ENCODE measurements at places on chromosomes 5 and 9. TPM values are rescaled to one million over a fixed set of nuclear protein-coding genes. Genes with fewer than 3 reads are reported as not detected.
A peak's percentile ranks its signal among the peaks of the same experiment; 100 is the strongest.

The ARHGEF28 gene
- total RNA-seq, result 11.3 TPM

DNA sequence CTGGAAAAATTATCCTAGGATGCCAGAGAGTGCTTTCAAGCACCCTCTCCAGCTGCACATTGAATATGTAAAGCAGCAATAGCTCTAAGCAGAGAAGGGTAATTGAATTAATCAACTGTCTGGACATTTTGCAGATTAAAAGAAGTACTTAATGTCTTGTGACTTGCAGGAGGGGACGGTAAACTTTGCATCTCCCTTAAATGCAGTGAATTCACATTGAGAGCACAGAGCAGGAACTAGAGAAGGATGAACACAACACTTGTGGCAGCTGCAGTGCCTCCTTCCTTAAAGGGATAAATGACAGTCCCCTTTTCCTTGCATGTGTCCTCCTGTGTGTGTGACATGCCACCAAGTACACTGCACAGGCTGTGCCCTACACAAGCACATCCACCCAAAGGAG is 7.4 kb upstream of the CDK5RAP2 start:
- no peak for DNase-seq

- DNase-seq, result no peak
These were observed 21.4 kb downstream of the ZNF608 start for GRCh38 chr5:124725040-124725434.

DNA sequence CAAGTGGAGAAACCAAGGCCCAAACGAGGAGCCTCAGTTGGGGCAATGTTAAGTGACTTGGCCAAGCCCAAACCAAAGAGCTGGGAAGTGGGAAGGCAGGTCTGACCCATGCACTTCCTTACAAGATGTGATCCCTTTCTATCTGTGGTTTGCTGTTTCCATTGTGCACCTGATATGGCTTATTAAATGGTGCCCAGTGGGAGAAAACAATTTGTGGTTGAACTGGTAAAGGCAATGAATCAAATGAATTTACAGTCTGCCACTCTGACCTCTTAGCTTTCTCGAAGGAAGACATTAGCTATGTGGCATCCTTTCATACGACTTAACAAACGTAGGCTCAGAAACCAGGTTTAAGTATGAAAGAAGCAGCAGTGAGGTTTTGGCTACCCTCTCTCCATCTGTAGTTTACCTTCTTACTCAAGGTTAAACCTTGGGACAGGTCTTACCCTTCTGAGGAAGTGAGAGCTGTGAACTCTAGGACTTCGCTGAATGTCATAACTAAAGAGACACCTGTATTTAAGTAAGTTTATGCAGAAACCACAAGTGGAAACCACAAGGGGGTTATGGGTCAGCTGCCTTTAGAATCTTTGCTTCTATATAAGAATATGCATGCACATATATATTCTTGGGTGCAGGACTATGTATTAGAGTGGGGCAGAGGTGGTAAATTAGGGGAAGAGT is 100.5 kb upstream of the SPATA31D4 start:
- DNase-seq, result no peak

The NMUR2 gene
- not detected for total RNA-seq

DNA sequence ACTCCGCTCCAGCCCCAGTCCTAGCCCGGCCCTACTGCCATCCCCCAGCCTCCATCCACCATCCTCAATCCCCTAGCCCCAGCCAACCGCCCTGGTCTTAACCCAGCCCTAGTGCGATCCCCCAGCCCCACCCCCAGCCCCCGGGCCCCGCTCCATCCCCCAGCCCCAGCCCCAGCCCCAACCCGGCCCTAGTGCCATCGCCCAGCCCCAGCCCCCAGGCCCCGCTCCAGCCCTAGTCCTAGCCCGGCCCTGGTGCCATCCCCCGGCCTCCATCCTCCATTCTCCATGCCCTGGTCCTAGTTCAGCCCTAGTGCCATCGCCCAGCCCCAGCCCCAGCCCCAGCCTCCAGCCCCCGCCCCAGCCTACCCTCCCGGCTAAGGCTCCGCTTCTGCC is 398 bp downstream of the TOR1A start:
- DNase-seq, result no peak

- no peak for DNase-seq
These were observed 141.5 kb downstream of the OSTF1 start for GRCh38 chr9:75229605-75230332.

- DNase-seq, result no peak
These were observed 1312.6 kb upstream of the DMAC1 start for GRCh38 chr9:9112001-9112720.

DNA sequence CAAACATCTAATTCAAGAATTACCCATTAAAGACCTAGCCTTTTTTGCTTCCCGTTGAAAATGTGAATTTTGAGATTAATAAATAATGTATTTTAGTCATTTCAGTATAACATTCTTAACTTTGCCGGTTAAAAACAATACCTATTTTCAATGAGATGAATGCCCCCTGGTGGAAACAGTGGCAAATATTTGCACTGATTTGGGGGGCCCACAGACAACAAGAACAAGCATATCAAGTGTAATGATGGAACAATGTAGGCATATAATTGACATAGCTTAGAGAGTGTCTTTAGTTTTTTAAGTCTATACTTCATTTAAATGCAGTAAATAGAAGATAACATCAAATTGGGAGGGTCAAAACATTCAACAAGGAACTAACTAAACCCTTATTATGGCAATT is 111.9 kb downstream of the NTRK2 start:
- DNase-seq, result peak; percentile 4

DNA sequence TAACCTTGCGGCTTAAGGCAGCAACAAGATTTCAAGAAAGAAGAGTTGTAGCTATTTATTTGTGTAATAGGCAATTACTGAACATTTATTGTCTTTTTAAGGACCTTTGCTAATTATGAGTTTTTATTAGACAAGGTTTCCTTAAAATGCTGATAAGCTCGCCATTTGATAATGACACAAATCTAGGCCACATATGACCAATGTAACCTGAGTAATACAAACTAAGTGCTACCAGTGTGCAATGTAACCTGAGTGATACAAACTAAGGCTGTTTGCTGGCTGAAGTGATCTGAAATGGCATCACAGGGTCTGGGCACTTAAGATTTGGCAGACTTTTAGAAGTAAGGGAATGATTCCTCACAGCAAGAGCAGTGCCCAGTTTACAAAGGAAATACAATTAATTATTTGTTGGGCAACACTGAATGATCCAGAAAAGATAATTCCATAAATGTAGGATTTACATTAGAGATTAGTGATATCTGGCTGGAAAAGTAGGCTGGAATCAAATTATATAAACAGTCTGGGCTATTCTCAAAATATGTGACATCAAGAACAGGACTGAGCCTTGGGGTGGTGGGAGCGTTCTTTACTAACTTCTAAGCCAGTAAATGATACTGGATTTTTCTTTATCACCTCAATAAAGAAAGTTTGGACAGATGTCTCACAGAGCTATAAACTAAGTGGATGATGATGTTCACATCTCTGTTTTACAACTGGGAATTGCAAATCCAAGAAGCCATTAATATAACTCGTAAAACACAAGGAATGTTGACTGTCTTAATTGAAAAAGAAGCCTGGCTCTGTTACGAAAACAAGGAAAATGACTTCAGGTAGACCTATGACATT is 54.8 kb downstream of the MRPS27 start:
- no peak for DNase-seq

The FOXD4L3 gene
- total RNA-seq, result not detected

GRCh38 chr9:37621273-37622121 is 29.1 kb upstream of the TOMM5 start:
- no peak for DNase-seq

DNA sequence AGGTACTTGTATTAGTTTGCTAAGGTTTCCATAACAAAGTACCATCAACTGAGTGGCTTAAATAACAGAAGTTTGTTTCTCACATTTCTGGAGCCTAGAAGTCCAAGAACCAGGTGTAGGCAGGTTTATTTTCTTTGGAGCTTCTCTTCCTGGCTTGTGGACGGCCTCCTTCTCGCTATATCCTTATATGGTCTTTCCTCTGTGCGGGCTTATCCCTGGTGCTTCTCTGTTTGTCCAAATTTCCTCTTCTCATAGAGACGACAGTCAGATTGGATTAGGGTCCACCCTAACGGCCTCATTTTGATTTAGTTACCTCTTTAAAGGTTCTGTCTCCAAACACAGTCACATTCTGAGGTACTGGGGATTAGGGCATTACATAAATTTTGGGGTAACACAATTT is 88.3 kb downstream of the RMI1 start:
- DNase-seq, result no peak

DNA sequence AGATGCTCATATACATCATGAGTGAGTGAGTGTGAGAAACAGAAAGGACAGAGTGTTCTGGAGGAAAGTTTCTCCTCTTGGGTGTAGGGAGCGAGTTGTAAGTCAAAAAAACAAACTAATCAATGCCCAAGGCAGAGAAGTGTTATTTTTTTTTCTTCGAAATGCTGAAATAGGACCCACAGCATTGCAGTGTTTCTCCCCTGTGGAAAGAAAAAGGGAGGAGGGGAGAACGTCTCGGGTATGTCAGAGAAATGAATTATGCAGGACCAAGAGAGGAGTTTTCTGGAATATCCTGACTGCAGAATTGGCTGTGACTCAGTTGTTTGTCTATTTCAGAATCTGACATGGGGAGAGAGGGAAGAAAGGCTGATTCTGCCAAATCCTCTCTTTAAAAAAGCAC is 337.9 kb upstream of the RFX3 start:
- DNase-seq, result no peak

The ZNF483 gene
- 0.98 TPM for total RNA-seq

The PCDHB12 gene
- total RNA-seq, result 0.88 TPM

The SMIM33 gene
- total RNA-seq, result not detected

DNA sequence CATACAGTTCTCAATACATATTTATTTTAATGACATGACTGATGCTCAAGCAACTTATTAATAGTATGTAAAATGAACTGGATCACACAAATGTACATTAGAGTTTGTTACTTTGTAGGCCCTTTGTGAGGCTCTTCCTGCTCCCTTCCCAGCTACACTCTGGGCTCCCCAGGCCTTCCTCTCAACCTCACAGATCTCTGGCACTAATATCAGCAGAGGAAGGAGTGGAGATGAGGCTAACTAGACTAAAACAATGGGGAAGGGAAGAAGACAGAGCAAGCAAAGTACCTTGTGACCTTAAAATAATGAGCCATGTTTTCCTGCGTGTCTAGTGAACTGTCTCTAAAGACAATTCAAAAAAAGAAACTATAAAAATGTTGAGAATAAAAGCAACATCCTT is 30.3 kb upstream of the TEK start:
- DNase-seq, result no peak

GRCh38 chr9:73158723-73159122 is 7.1 kb downstream of the ANXA1 start:
- no peak for DNase-seq

DNA sequence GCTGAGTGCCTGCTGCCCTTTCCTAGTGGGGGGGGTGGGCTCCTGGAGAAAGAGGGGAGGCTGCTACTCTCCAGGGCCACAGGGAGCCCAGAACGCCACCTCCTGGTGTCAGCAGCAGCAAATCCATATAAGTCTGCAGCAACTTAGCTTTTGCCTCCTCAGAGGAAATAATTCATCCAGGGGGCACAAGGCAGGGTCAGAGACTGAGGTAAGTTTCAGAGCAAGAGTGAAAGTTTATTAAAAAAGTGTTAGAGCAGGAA is 4.0 kb upstream of the CLPTM1L start:
- no peak for DNase-seq

- no peak for DNase-seq
These were observed 22.2 kb downstream of the JAKMIP2 start for GRCh38 chr5:147760086-147760875.

The OLFML2A gene
- total RNA-seq, result 43.6 TPM

- no peak for DNase-seq
These were observed 18.1 kb upstream of the ARRDC3 start for GRCh38 chr5:91401175-91401574.

- DNase-seq, result no peak
These were observed 172.2 kb upstream of the ZNF608 start for GRCh38 chr5:124918618-124919017.

GRCh38 chr5:119355244-119355638 is 578 bp upstream of the TNFAIP8 start:
- DNase-seq, result peak; percentile 43

- no peak for DNase-seq
These were observed 6.5 kb downstream of the TNFSF8 start for GRCh38 chr9:114923918-114924317.

DNA sequence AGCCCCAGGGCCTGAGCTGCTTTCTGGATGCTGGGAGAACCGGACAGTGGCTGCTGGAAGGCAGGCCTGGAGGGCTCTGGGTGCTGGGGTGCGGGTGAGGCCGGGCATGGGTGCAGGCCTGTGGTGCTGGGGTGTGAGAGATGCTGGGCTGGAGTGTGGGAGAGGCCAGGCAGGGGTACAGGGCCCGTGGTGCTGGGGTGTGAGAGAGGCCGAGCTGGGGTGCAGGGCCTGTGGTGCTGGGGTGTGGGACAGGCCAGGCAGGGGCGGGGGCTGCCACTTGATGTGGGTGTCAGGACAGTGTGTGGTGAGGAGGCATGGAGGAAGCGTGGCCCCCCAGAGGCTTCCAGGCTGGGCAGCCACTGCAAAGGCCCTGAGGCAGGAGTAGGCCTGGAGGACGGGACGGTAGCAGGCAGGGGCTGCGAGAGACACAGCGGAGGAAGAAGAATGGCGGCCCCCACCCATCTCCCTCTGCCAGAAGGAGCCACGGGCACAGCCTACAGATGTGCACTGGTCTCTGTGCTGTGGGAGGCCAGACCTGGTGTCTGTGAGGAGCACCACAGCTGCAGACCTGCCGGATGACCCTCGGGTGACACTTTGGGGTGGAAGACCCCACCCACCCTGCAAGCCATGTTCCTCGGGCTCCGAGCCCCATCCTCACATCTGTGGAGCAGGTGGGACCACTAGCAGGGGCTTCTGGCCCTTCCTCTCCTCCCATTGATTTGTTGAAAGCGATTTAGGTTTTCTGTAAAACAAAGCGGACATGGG is 9.3 kb downstream of the NKD2 start:
- no peak for DNase-seq

Measured in RPMI7951 (cell line).